ENCODE measurements at places on chromosomes 3 and 15.

DNA sequence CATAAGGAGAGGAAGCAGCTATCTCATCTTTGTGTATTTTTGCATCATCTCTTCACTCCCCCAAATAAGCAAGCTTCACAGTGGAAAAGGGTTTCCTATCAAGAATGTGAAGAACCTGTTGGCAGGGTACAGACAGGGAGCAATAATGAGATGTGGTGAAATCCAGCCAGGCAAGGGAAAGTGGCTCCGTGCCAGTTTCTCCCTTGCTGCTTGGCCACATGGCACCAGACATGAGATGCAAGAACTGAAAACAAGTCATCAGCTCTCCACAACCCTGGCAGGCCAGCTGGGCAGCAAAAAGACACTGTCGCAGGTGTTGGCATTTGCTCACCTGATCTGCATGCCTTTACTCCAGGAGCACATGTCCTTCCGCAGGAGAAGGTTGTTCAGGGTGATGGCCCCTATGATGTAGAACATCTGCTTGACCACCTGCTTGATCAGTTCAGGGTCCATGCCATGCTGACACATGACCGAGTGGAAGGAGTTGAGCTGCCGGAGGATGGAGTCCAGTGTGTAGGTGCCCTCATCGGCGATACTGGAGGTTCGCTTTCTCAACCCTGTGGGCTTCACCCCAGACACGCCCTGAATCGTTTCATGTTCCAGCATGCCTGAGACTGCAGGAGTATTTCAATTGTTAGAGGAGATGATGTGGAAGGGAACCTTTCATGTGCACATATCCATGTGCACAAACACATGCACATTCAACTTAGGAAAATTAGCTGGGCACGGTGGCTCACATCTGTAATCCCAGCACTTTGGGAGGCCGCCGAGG lies 23.3 kb upstream of the MYO5C start:
- no peak for DNase-seq

- DNase-seq: no peak
These were observed 268.7 kb upstream of the THRB start for GRCh38 chr3:24763393-24763792.

- DNase-seq: no peak
These were observed 31.8 kb downstream of the PLXNA1 start for GRCh38 chr3:127014536-127015281.

DNA sequence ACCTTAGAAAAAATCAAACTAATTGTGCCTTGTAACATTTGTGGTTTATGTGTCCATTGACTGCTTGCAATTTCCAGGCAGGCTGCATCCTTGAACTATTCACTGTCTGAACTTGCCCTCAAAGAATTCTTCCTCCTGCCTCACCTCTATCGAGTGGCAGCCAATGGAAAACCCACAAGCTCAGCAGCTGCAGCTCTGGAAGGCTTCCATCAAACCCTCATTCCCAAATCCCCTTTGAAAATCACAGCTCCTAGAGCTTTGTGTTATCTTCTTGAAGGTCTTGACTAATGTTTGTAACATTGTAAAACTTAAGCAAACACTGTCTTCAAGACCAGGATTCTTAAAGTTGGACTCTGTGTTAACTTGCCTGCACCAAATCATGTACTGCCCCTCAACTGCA lies 81.1 kb downstream of the FILIP1L start:
- DNase-seq: no peak

DNA sequence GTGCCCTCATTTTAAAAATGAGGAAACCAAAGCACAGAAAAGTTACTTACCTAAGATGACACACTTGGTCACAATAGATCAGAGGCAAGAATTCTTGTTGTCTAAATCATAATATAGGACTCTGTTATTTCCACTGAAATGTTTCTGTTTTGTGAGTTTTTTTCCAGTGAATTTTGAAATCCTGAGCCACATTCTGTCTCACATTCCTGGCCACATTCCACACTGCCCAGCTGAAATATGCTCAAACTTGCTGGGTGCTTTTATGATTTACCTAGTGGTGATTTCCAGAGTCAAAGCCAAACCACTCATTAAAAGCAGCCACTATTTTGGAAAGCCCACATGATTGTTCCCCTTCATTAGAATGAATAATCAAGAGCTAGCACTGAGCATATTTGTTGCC lies 82.3 kb upstream of the NPHP3 start:
- no peak for DNase-seq

GRCh38 chr3:81352867-81353266 lies 408.6 kb downstream of the GBE1 start:
- no peak for DNase-seq

- no peak for DNase-seq
These were observed 352.6 kb downstream of the CGGBP1 start for GRCh38 chr3:87706176-87706575.

- peak; percentile 38 for DNase-seq
These were observed 824 bp upstream of the CILP start for GRCh38 chr15:65212097-65212496.

- DNase-seq: peak; percentile 64
These were observed 82.8 kb upstream of the CDV3 start for GRCh38 chr3:133490468-133491351.

DNA sequence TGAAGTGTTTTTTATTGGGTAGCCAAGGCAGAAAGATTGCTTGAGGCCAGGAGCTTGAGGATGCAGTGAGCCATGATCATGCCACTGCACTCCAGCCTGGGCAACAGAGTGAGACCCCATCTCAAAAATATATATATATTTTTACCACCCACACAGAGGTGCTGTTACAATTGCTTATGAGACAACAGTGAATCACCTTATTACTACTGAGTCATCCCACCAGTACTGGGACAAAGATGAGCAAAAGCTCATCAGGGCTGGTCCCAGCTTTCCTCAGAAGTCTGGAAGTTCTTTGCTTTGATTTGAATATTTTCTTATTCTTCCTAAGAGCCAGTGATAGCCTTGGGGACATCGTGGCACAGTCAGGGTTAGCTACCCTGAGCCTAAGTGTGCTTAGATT lies 207.7 kb downstream of the SOX2 start:
- DNase-seq: no peak

GRCh38 chr3:53159156-53160060 lies 1.6 kb upstream of the PRKCD start:
- DNase-seq: no peak

DNA sequence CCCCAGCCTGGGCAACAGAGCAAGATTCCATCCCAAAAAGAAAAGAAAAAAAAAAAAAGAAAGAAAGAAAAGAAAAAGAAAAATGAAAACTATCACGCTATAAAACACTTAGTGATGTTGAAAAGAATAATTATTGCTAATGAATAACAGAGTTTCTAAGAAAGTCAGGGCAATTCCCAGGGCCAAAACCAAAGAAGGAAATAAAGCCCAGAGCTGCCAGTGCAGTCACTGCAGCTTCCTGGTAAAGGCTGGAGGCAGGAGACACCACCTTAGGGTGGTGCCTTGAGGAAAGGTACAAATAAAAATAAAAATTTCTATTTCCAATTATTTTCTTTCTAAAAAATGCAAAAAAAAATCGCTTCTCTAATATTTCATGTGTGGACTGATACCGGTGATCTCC lies 19.7 kb upstream of the UACA start:
- DNase-seq: no peak

DNA sequence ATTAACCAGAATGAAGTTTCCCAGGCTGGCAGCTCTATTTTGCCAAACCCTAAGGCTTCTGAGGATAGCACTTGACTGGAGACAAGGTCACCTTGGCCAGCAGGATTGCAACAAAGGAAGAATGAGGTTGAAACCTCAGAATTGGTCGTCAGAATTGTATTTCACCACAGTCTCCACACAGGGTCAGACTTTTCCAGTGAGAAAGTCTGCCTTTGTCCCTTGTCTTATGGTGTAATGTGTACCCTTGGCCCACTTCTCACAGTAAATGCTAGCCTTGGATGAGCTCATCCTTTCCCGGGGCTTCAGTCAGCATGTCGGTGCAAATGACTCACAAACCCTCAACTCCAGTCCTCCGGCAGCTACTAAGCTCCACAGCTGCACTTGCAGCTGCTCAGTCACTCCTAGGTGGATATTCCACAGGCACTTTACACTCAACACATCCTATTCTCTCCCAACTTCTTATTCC lies 19.7 kb downstream of the SSR3 start:
- DNase-seq: no peak

GRCh38 chr3:32392536-32393302 lies 1.1 kb downstream of the CMTM7 start:
- peak; percentile 48 for DNase-seq

DNA sequence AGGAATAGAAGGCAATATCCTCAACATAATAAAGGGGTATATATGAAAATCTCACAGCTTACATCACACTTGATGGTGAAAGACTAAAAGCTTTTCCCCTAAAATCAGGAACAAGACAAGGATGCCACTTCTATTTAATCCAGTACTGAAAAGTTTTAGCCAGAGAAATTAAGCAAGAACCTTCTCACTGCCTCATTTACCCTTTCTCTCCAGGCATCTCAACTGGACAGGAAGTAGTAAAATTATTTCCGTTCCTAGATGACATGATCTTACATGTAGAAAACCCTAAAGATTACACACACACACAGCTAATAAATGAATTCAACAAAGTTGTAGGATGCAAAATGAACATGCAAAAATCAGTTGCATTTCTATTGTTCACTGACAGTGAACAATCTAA lies 11.2 kb downstream of the SCAP start:
- no peak for DNase-seq

- DNase-seq: no peak
These were observed 3.1 kb downstream of the MYLK start for GRCh38 chr3:123880998-123881561.

- no peak for DNase-seq
These were observed 1515.7 kb downstream of the SI start for GRCh38 chr3:163562625-163563024.

- DNase-seq: no peak
These were observed 132.8 kb upstream of the SLC24A5 start for GRCh38 chr15:47987908-47988532.

GRCh38 chr3:30263238-30263924 lies 343.0 kb upstream of the TGFBR2 start:
- DNase-seq: no peak

GRCh38 chr15:72037321-72037720 lies 80.6 kb downstream of the MYO9A start:
- no peak for DNase-seq

GRCh38 chr3:10983219-10983916 lies 9.2 kb upstream of the SLC6A1 start:
- DNase-seq: peak; percentile 3

- DNase-seq: no peak
These were observed 6.6 kb downstream of the CSPG4 start for GRCh38 chr15:75705854-75706681.
